Foreskin fibroblast (primary cell): ENCODE measurements at places on chromosomes 7 and 10.

DNA sequence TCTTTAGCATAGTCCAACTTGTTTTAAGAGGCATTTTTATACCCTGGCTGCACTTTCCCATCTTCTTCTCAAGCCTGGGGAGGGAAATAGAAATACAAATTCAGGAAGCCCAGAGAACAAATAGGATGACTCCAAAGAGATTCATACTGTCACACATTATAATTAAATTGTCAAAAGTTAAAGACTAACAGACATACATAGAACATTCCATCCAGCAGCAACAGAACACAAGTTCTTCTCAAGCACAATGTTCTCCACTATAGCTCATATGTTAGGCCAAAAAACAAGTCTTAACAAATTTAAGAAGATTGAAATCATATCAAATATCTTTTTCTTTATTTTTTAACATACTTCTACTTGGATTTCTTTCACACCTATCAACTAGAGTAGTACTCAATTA is 75.7 kb downstream of the ANKRD7 start:
- DNase-seq, result no peak

DNA sequence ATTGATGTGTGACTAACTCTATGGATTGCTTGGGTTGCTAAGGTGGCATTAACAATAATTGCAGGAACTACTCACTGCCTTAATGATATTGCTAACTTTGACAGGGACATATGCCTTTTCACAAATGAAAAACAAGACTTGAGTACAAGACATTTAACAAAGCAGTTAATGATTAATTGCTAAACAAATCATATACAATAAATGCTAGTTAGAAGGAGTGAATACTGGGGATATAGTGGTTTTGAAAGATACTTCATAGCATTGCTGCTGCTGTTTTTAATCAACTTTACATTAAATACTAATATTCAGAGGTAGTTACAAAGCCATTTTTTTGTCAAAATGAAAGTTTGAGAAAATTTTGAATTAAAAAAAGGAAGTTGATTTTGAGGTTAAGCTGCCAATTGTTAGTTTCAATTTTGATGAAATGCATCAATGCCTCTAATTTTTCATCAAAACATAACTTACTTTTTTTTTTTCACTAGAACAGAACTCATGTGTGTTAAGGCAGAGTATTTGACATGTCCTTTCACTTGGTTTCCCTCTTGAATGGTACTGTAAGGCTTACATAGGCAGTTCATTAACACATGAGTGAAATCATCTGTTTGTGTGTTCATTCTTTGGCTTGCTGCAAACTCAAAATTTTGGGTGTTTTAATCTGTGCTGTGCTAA is 106.2 kb upstream of the SEMA3D start:
- no peak for DNase-seq

DNA sequence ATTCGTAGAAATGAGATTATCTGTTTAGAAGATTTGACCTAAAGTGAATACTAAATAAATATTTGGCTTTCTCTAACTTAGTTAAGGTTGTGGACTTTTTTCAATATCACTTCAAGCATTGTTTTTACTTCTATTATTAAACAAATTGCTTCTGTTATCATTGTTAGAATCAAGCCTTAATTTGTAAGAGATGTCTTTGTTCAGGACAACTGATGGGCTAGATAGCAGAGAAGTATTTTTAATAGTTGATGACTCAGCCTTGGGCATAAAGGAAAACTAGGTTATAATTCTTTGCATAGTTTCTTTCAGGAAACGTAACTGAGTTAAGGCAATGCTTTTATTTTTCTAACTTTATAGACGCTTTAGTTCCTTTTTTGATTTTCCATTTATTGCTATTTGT is 128.8 kb upstream of the SMIM30 start:
- no peak for DNase-seq

- no peak for DNase-seq
Measured at GRCh38 chr7:75889826-75890225, 11.0 kb downstream of the RHBDD2 start.

DNA sequence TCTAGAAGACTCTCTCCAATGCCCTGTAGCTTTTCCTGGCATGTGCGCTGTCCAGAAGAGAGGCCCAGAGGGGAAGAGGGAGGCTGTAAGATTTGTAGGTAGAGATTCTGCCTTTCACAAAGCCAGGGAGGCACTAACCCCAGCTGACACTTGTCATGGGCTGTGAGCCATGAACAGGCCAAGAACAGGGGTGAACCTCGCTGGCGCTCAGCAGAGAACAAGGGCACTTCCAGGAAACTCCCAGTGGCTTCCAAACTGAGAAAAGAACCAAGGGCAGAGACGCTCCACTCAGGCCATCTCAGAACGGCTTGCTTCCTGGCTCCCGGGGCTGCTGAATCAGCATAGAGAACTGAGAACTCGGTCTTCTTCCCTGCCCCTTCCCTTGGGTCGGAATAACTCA is 257.8 kb upstream of the ZNF32 start:
- no peak for DNase-seq

DNA sequence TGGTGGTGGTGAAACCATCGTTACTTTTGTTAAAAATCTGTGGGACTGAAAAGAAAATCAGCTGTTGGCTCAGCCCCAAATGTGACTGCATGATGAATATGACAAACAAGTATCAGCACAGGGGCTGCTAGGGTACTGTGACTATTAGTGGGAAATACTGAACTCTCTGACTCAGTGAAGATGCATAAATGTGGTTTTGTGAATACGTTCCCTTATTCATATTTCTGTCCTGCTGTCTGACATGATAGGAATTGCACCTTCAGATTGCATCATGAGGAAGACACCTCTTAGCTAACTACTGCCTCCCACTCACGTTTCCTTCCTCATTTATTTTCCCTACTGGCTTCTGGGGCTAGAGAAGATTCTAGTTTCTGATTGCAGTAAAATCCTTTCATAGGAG is 1.4 kb downstream of the CLEC5A start:
- no peak for DNase-seq

GRCh38 chr10:17009212-17009700 is 120.4 kb downstream of the CUBN start:
- DNase-seq, result peak; percentile 81

GRCh38 chr10:107011105-107011504 is 153.4 kb downstream of the SORCS1 start:
- no peak for DNase-seq

DNA sequence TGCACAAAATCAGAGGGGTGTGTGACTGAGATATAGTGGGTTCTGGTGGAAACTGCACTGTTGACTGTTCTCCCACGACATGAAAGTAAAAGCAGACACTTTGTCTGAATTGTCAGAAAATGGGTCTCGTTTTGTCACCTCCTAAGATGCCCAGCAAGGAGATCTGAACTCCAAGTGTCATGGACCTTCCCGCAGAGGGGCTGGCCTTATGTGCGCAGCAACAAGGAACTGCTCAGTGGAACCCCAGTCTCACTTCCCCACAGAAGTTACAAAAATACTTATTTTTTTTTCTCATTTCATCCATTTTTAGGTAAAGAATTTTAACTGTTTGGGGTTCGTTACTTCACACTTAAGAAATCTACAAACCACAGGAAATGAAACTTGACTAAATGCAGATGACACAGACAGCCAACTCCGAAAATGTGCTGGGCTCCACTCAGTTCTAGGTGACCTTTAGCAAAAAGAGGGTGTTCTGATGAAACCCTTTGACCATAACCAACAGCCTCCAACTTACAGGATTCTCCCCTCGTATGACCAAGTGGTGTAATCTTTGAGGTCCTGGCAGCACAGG is 115.0 kb downstream of the FAM107B start:
- no peak for DNase-seq

DNA sequence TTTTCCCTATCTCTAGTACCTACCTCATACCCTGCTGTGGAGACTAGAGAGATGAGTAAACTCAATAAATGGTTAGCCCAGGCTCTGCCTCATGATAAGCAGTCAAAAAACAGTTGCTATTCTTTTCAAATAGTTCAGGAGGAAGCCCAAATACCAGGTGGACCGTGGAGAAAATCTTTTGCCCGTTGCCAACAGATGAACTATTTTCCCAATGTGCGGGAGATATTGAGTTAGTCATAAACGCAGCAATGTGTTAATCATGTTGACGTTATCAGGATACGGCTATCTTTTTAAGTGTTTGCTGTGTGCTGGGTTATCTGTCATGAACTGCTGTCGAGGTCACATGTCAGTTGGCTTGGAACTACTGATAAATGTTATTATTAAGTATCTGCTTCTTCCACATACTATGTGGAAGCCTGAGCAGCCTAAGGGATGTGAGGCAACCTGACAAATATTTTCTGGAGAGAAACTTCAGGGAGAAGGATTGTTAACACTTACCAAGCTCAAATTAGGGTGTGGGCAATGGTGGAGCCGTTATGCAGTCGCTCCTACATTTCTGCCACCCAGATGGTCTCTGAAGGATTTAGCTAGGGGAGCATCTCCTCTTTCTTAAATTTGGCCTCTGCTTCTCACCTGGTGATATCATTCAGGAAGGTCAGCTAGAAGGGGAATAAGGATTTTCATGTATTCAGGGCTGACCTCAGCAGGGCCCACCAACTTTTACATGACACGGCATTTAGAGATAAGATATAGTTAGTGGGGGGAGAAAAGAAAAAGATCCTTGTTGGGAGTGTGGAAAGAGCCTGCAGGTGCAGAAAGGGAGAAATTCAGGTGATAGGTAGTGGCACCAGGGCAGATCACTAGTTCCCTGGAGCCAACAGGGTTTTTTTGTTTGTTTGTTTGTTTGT is 33.5 kb upstream of the SLC26A3 start:
- no peak for DNase-seq

DNA sequence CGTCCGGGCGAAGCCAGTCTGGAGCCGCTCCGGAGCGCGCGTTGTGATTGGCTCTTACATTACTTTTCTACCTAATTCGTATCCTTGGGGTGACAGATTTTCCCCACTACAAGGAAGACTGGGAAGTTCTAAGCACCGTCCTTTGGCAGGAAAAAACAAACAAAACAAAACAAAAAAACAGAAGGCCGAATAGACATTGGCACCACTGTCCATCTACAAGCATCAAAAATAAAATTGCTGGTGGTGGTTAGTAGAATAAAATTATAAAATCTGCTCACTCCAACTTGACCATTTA is 651 bp upstream of the SKAP2 start:
- peak; percentile 83 for DNase-seq
